Caudate nucleus (tissue), 63 donors: ENCODE measurements at places on chromosomes 6 and 20.

GRCh38 chr6:152161501-152161900, 354.0 kb downstream of the ESR1 start:
- no peak for DNase-seq

DNA sequence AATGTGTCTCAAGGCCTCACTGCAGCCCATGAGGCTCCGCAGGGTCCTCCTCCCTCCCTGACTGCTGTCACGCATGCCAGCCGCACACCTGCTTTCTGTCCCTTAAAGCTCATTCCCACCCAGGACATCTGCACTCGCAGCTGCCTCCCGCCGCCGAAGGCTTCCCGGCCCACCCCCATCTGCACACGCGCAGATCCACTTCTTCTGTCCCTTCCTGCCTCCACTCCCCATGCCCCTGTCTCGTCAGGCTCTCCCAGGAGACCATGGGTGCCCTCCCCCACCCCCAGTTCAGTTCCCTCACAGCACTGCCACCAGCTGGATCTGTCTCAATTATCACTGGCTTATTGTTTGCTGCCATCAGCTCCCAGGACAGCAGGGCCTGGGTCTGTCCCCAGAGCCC, 63.0 kb downstream of the RIPOR3 start:
- DNase-seq, result no peak

DNA sequence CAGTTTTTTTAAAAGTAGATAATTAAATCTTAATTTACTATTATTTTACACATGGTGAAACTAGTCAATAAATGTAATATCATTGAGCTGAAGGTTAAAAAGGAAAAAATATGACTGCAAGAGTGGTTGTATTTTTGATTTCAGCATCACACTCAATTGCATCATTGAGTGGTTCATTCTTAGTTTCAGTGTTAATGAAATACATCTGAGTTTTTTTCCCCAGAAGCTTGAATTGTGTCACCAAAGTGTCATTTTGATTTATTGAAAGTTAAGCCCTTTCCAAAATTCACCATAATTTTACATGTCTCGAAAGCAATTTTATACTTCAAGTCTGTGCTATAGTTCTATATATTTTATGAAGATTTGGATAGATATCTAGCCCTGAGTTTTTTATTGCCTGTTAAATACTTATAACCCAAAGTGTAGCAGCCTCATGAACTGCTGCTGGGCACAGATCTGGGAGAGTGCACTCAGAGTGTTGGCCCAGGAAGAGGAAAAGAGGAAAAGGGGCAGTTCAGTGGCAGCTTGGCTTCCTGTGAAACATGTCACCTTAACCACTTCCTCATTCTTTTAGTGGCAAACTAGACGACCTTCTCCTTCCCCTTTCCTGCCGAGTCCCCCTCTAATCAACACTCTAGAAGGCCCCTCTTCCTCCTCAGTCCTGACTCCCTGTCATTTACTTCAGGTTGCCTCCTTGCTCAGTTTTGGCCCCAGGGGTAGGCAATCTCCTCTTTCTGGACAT, 140.7 kb downstream of the ESR1 start:
- DNase-seq, result no peak

GRCh38 chr6:136784910-136785746, 7.1 kb downstream of the MAP3K5 start:
- no peak for DNase-seq

- DNase-seq, result peak; percentile 91
These were observed at the start of gene BEND6 for GRCh38 chr6:56954403-56955170. Gene BEND6, plus strand, starts transcription at chr6:56955107. Its CDS starts 26,704 bp downstream, at chr6:56981811.

- no peak for DNase-seq
These were observed 1.7 kb downstream of the DIDO1 start for GRCh38 chr20:62924442-62925075.

DNA sequence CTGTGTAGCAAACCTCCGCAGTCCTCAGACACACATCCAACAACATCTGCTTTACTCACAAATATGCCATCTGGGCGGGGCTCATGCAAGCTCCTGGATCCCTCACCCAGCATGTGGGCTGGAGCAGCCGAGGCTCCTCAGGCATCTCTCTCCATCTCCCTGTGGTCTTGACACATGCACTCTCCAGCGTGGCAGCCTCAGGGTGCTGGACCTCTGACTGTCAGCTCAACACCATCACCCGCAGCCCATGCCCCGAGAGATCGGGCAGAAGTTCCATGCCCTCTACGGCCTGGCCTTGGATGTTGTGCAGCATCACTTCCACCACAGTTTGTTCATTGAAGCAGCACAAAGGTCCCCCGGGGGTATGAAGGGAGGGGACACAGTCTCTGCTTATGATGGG, 32.6 kb upstream of the CD93 start:
- DNase-seq, result no peak

- no peak for DNase-seq
These were observed at the start of gene B3GAT2 for GRCh38 chr6:70956451-70957283. Gene B3GAT2, minus strand, starts transcription at chr6:70957060. Its CDS starts 631 bp downstream, at chr6:70956429.
